ENCODE measurements at places on chromosomes 2 and 18. TPM values are rescaled to one million over a fixed set of nuclear protein-coding genes. Genes with fewer than 3 reads are reported as not detected.

GAREM2 gene
- 0.65 TPM for total RNA-seq

AKAIN1 gene
- total RNA-seq = not detected

SPIRE1 gene
- 24.6 TPM for total RNA-seq

TSN gene
- 30.9 TPM for total RNA-seq

SERPINB10 gene
- total RNA-seq = not detected

TMEFF2 gene
- total RNA-seq = 3.0 TPM

KCNG2 gene
- total RNA-seq = 4.7 TPM

GKN2 gene
- total RNA-seq = not detected

UGT1A7 gene
- total RNA-seq = 0.46 TPM

ABCG5 gene
- total RNA-seq = not detected

FAM124B gene
- total RNA-seq = under 0.01 TPM

KRTCAP3 gene
- 0.18 TPM for total RNA-seq

ASB18 gene
- total RNA-seq = not detected

BOLL gene
- total RNA-seq = not detected

IL1F10 gene
- total RNA-seq = not detected

TTN gene
- under 0.01 TPM for total RNA-seq

PARD6G gene
- total RNA-seq = 2.8 TPM

Measured in smooth muscle cell of bladder (primary cell).